Activated CD8-positive, alpha-beta T cell treated with anti-CD3 and anti-CD28 coated beads, Interleukin-2, amount 10 ng/mL, durations not matched to agents 7 days and 5 days (primary cell): ENCODE measurements at places on chromosomes 13 and 19. TPM values are rescaled to one million over a fixed set of nuclear protein-coding genes. Genes with fewer than 3 reads are reported as not detected.

ANKLE1 gene
- total RNA-seq = 13.8 TPM

JAK3 gene
- total RNA-seq = 125 TPM

TEX101 gene
- not detected for total RNA-seq

FAM216B gene
- not detected for total RNA-seq

OVOL3 gene
- total RNA-seq = not detected

ZNF486 gene
- 13.9 TPM for total RNA-seq

CEACAM16 gene
- not detected for total RNA-seq

PRR20A gene
- total RNA-seq = not detected

SRRM5 gene
- total RNA-seq = 0.73 TPM

GRCh38 chr19:13083008-13083404 lies 19.7 kb downstream of the LYL1 start:
- DNase-seq = no peak

DNA sequence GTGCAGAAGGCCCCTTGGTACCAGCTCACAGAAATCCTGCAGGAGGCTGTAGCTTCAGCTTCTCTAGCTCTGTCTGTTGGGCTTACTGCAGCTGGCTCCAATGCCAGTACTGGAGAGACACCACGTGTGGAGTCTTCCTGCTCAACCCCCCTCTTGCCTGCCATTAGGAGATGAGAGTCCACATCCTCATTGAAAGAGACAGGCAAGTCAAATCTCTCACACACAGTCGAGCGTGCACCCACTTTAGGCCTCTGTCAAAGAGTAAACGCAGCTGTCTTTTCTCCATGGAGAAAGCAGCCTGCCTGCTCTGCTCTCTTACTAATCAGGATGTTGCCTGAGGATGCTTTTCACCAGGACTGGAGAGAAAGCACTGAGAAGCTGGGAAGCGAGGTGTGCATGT lies 523.0 kb upstream of the NBEA start:
- DNase-seq = no peak

GRCh38 chr13:67515895-67516294 lies 285.8 kb upstream of the PCDH9 start:
- no peak for DNase-seq

DNA sequence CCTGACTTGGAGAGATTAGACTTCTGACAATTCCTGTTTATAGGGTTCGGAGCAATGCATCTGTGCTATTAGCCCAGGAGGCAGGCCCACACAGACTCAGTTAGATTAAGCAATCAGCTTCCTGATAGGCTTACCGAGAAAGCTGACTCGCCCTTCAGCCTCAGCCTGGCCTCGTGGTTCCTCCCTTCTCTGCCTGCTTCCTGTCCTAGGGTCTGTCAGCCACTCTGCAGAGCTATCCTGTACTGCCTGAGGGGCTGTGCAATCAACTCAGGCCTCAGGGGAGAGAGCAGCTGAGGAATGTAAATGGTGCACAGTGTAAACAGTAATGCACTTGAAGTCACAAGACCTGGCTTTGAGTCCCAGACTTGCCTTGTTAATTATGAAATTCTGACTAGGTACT lies 30.7 kb downstream of the HTR2A start:
- DNase-seq = no peak

DNA sequence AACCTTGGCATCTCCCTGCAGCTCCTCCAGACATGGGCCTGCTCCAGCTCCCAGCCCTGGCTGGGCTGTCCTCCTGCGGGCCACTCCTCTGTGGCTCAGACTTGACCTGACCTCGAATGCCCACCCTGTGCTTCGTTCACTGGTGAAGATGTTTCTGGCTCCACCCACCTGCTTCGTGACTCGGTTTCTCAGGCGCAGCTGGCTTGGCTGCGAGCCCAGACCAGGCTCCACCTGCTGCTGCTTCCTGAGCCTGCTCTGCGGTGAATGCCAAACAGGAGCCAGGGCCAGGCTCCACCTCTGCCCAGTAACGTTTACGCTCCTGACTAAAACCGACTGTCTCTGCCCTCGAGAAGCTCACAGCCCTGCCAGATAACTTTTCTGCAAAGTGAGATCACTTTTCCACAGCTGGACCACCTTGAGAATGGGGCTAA lies 8.9 kb upstream of the RSPH6A start:
- DNase-seq = no peak

DNA sequence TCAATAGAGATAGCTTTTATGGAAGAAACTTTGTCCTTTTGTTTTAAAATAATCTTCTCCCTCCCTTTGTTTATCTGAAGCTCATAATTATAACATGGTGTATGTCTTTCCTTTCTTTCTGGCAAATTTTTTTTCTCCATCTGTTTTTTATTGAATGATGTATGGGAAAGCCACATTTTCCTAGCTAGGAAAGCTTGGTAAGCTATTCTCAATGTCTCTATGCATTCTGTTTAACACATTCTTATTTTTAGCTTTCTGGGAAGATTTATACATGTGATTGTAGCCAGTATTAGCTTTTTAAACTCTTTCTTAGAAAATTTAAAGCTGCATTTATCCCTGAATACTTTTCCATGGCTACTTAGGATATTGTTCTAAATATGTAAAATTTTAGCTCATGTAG lies 124.9 kb upstream of the CSNK1A1L start:
- DNase-seq = no peak

DNA sequence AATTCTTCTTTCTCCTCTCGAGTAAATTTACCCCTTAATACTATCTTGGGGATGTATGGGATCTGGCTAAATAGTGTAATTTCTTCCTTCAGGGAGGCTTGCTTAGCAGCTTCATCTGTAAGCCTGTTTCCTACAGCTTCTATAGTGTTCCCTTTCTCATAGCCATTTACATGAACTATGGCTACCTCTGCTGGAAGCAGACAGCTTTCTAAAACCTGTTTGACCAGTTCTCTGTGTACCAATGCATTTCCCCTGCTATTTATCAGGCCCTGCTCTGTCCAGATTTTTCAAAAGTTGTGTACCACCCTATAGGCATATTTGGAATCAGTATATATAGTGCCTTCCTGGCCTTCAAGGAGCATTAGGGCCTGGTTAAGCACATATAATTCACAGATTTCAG lies 113.6 kb upstream of the PCDH9 start:
- DNase-seq = no peak

DNA sequence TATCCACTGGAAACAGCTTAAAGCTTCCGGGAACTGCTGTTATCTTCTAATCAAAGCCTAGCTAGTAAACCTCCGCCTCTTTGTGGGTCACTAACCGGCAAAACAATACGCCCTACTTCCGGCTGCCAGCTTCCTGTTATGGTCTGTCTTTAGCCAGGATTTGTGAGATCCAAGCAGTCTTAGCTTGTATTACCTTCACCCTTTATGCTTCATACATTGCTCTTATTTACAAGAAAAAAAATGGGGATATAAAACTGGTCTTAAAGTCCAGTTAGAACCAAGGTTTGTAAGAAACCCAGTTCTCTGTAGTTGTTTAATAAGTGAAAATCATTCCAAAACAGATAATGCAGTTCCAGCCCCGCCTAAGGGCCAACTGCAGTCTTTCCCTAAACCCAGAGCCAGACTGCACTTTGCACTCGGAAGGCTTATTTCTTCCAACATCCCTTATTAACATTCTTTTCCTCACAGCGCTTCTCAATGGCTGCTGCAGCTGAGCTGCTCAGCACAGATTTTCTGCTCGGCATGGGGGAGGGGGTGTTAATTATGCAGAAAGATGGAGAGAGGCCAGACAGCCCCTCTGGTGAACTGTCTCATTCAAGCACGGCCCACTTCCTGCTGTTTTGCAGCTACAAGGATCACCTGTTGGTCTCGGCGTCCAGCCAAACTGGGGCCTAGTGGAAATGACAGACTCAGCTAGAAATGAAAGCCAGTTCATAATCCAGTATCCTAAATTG lies 368.4 kb downstream of the KLF12 start:
- peak; percentile 84 for DNase-seq

DNA sequence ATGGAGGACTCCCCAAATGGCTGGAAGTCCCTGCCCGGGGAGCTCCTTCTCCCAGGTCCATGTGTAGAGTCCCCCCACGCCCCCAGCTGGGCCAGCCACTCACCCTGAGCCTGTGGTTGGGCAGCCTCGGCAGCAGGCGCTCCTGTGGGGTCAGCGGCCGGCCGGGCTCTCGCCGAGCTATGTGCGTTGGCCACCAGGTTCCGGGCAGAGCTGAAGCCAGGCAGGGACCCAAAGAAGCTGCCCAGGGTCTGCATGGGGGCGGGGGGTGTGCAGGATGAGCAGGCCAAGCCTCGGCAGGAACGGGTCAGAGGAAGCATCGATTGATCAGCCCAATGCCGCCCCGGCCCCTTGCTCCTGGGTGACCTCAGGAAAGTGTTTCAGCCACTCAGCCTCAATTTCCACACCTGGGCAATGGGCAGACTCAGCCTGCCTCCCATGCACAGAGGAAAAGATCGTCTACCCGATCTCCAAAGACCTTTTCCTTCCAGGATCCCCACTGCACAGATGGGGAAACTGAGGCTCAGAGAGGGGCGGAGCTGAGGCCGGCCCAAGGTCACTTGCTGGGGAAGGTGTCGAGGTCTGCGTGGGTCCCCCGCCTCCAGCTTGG lies 732 bp downstream of the PLIN4 start:
- no peak for DNase-seq

DNA sequence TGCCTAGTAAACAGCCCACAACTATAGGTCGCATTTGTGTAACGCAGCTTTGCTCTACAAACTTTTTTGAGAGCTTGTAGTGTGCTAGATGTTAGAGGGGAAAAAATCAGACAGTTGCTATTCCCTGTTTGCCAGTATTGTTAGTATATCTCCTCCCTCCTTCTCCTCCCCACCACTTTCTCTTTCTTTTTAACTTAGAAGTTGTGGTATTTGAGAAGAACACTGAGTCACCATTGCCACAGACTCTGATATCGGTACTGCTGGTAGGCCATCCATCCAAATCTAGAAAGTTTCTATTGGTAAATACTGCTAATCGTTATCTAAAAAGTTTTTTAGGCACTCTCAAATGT lies 666 bp downstream of the POMP start:
- peak; percentile 48 for DNase-seq

- peak; percentile 81 for DNase-seq
Observed at GRCh38 chr13:74026753-74027152, 107.5 kb downstream of the KLF12 start.

DNA sequence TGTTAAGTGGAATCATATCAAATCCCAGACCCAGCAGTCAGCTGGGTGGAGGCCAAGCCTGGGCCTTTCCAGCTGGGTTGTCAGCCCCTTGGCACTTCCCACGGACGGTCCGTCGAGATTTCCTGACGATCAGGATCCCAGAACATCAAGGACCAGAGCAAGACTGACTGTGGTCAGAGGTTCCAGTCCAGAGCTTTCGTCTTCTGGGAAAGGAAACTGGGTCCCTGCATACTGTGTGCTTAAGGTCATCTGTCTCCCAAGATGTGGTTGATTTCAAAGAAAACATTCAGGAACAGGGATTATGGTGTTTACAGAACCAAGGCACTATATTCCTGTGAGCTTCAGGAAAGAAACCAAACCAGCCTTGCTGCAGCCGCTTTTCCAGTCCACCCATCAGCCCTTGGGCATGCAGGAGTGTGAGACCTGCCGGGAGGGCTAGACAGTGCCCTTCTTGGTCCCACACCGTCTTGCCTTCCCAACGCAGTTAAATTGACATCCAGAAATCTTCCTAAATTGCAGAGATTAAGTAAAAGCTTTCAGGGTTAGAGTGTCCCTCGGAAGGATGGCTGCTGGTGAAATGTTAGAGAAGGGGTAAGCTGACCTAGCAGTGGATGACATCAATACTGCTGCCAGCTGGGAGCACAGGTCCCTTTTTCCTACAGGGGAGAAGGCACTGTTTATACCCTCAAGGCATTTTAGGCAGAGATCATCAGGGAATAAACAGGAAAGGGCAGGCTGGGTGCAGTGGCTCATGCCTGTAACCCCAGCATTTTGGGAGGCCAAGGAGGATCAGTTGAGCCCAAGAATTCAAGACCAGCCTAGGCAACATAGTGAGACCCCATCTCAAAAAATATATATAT lies 5.0 kb upstream of the C19orf33 start:
- DNase-seq = no peak

GRCh38 chr19:12380444-12380737 lies 14.9 kb upstream of the ZNF442 start:
- no peak for DNase-seq

GRCh38 chr13:54337540-54337939 lies 1308.9 kb downstream of the OLFM4 start:
- DNase-seq = no peak

GRCh38 chr13:100646030-100646673 lies 28.4 kb downstream of the TMTC4 start:
- no peak for DNase-seq

DNA sequence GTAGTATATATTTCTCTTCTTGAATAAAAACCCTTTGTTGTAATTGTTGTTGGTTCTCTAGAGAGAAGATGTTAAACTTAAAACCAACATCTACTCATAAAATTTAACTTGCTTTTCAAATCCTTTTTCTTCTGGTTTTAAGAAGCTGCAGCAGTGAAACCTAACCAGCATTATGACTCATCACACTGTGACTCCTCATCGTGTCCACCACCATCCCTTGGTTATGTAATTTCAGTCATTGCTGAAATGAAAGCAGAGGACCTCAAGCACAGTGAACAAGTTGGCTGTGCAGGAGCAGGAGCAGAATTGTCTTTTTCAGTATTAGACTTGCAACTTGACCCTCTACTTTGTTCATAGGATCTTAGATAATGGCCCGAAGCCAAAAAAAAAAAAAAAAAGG lies 64.9 kb upstream of the HTR2A start:
- no peak for DNase-seq

- DNase-seq = no peak
Observed at GRCh38 chr13:48890391-48890790, 85.3 kb upstream of the FNDC3A start.

- no peak for DNase-seq
Observed at GRCh38 chr13:101150998-101151397, 265.3 kb downstream of the NALCN start.

- no peak for DNase-seq
Observed at GRCh38 chr19:778910-779653, 18.2 kb upstream of the PTBP1 start.

DNA sequence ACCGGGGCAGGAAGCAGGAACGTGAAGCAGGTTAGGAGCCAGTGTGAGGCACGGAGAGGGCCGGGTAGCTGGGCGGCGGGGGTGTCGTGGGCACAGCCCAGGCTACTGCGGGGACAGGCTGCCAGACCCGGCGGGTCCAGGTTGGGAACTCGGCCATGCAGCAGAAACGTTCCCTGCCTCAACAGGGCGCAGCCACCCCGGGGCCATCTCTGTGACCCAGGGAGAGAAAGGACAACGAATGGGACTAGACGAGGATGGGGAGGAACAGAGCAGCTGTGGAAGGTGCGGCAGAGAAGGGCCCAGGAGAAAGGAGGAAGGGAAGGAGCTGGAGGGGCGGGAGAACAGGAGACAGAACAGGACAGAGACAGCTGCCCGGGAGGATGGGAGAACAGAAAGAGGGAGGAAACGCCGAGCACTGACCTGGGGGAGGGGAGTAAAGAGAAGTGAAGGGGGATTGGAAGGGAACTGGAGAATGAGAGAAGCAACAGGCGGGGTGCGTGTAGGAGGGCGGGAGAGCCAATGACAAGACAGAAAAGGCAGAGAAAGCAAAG lies 12.9 kb upstream of the GARIN5A start:
- DNase-seq = no peak

- no peak for DNase-seq
Observed at GRCh38 chr13:75657111-75657510, 21.0 kb downstream of the LMO7 start.
